Heart left ventricle (tissue), 16 donors: ENCODE measurements at places on chromosomes 6 and 20. TPM values are rescaled to one million over a fixed set of nuclear protein-coding genes. Genes with fewer than 3 reads are reported as not detected.

DDAH2 gene
- total RNA-seq = 48.7 TPM

DNA sequence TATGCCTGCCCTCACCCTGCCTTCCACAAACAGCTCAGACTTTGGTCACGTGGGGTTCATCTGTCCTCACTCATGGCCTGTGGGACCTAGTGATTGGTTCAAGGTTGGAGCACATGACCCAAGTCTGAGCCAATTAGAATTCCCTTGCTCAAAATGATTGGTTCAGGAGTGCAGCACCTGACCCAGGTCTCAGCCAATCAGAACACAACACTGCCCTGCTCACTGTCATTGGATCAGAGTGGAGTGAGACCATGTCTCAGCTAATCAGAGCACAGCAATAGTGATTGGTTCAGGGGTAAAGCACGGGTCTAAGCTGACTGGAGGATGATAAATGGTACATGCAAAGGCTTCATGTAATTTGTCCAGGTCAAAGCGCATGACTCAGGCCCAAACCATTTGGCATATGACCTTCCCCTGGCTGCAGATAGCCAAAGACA lies 102.2 kb downstream of the PREX1 start:
- H3K4me1 ChIP-seq = peaks cover 18% of the 10 kb centered on the region
- no peak overlapping the region for H3K4me3 ChIP-seq
- no peak overlapping the region for H3K27ac ChIP-seq
- peaks cover 3% of the 10 kb centered on the region for H3K36me3 ChIP-seq

DNA sequence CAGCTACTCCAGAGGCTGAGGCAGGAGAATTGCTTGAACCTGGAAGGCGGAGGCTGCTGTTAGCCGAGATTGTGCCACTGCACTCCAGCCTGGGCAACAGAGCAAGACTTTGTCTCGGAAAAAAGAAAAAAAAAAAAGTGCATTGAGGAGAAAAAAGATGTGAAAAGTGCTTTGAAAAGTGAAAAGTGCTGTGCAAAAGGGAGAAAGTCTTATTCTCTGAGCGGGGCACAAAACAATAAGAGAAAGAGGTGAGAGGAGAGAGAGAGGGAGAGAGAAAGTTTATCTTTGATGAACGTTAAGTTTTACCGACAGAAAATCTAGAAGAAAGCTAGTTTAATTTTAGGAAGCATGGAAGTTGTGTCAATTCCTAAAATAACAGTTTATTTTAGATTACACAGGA lies 3.9 kb upstream of the PACSIN1 start:
- peaks cover 9% of the 10 kb centered on the region for H3K4me1 ChIP-seq
- H3K27ac ChIP-seq = no peak overlapping the region

DNA sequence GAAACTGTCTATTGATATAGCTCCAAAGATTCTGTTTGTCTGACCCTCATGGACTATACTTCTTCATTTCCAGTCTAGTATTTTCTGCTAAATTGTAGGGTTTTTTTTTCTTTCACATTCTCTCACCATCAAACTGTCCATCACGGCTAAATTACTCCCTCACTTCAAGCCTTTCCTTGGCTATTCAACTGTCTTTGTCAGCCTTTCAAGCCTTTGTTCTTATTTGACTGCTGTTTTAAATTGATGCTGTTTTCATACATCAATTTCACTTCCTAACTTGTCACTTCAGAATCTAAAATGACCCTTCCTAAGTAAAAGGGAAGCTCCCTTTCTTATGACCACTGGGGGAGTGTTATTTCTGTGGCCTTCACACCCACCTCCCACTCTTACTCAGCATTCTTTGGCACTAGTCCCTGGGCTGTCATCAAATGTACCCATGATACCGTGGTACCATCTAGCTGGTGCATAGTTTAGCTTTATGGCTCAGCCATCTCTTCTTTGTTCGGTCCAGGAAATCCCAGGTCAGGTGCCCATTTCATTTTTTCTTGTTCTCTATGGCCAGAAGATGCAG lies 8.6 kb downstream of the GJA1 start:
- no peaks in the 10 kb centered on the region for H3K27me3 ChIP-seq
- H3K36me3 ChIP-seq = peaks cover 36% of the 10 kb centered on the region
- H3K27ac ChIP-seq = peak overlapping the region; percentile 24

- H3K27ac ChIP-seq = no peak overlapping the region
- H3K27me3 ChIP-seq = peaks cover 15% of the 10 kb centered on the region
- no peak for DNase-seq
- H3K4me3 ChIP-seq = no peak overlapping the region
- no peaks in the 10 kb centered on the region for H3K4me1 ChIP-seq
- no peaks in the 10 kb centered on the region for H3K36me3 ChIP-seq
These were observed 67.7 kb upstream of the SRSF6 start for GRCh38 chr20:43389839-43390626.

ZNF451 gene
- total RNA-seq = 28.6 TPM

PGC gene
- not detected for total RNA-seq

GMDS gene
- total RNA-seq = 8.6 TPM

DNA sequence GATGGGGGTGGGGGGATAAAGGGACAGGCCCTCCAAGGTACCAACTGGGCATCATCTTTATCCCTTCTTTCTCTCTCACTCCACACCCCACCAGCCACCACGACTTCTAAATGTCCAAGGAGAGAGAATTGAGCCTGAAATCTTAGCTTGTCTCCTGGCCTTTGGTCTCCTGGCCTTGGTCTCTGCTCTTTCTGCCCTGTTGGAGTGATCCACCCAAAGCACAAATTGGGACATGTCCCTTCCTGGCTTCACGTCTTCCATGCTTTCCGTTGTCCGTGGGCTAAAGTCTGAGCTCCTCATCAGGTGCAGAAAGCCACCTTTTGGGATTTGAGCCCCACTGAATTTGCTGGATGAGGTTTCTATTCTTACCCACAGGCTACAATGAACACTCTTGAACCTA lies 8.4 kb downstream of the ADIG start:
- peaks cover 4% of the 10 kb centered on the region for H3K27me3 ChIP-seq
- H3K4me3 ChIP-seq = no peak overlapping the region
- H3K27ac ChIP-seq = no peak overlapping the region
- no peaks in the 10 kb centered on the region for H3K4me1 ChIP-seq
- no peak for DNase-seq
- H3K36me3 ChIP-seq = no peaks in the 10 kb centered on the region

DNA sequence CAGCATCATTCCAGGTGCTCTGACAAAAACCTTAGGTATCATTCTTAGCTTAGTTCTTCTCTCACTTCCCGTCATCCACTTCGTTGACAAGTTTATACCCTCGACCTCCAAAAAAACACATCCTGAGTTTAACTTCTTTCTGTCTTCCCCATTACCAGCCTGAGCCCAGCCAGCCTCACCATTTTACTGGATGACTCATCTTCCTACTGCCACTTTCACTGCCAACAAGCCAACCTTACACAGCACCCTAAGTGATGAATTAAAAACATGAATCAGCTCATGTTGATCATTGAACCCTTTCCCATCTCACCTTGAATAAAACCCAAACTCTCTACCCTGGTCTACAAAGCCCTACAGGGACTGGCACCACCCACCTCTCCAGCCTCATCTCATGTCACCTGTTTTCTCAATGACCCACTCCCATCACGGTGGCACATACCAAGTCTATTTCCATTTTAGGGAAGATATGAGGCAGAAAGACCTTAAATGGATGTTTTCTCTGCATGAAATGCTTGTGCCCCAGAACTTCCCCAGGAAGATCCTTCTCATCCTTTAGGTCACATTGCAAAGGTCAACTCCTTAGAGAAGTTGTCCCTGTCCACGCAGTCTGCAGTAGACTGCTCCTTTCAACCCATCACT lies 9.9 kb upstream of the UST start:
- no peak overlapping the region for H3K27ac ChIP-seq
- no peak overlapping the region for H3K4me3 ChIP-seq
- DNase-seq = no peak
- H3K36me3 ChIP-seq = no peaks in the 10 kb centered on the region

HRH3 gene
- not detected for total RNA-seq
